Stimulated activated CD4-positive, alpha-beta T cell treated with anti-CD3 and anti-CD28 coated beads, Interleukin-12 subunit alpha, Interleukin-12 subunit beta, amount 100 ng/mL, for 24 hours (primary cell): ENCODE measurements at places on chromosomes 7 and 10.

DNA sequence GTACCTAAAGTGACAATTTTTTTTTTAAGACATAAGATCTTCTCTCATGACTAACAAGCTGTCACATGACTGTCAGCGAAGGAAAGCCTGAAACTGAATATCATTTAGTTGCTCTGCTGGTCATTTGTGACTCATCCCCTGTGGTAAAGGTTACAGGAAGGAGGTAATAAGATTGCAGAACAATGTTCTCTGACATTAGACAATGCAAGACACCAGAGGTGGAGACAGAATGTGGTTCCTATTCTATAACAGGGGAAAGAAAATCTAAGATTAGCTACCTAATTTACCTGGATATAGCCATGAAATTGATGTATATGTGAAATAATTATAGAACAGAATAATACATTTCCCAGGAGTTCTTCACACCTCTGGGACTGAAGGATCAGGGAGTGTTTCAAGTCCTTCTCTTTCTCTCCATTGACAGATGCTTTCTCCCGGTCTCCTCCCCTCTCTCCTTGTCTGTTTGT is 47.7 kb downstream of the LRGUK start:
- no peak for DNase-seq

GRCh38 chr7:130071701-130072622 is 1.6 kb downstream of the KLHDC10 start:
- peak; percentile 30 for DNase-seq

- DNase-seq, result no peak
Measured at GRCh38 chr10:6926971-6927370, 346.9 kb upstream of the PRKCQ start.

DNA sequence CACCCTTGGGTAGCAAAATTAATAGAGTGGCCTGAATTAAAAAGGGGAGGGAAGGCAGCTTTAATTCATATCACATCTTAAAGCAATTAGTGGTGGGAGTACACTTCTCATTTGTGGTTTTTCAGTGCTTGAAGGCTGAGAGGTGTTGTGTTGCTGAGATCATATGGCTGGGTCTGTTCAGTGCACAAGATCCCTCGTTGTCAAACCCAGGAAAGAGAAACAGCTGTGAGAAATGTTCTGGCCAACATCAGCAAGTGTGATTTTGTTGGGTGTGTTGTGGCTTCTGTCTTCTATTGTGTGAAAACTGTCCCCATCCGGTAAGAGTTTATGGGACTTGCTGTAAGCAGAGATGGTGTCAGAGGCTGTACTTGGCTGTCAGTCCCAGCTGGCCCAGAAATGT is 197.9 kb upstream of the BMPER start:
- no peak for DNase-seq

DNA sequence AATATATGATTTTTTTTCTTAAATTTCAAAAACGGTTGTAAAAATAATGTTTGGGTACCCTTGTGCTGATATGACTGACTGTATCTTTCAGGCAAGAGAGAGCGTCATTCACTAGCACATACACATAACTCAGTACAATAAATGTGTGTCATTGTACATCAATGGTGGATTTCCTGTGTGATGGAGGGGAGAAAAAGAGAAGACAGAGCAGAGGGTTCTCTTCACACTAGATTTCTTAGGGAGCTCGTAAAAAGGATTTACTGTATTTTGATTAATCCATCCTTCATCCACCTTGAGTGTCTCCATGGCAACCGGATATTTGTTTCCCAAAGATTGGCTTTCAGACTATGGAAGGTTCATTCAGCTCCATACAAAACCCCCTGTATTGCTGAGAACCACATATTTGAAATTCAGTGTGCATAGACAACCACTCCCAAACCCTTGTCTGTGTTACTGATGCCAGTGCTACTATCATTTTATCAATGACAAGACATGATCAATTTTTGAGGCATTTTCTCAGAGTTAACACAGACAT is 150.6 kb downstream of the AKR1D1 start:
- DNase-seq, result no peak

DNA sequence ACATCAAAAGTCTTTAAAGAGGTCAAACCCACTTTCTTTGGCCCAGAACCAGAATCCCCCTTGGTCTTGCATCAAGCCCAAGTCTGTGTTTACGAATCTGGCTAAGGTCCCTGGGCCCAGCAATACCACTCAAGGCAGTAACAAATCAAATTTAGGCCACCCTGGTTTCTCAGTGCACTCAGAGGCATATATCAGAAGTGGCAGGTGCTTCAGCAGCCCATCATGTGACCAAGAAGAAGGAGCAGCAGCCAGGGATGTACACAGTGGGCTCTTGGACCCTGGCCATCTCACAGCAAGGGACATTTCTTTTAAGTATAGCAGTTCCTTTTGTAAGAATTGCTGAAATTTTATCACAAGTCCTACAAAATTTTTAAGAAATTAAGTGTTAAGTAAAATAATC is 7.3 kb upstream of the SLC25A13 start:
- no peak for DNase-seq

GRCh38 chr10:21515361-21516241 is 9.9 kb downstream of the SKIDA1 start:
- no peak for DNase-seq

GRCh38 chr10:17951868-17952371 is at the start of gene SLC39A12:
Gene SLC39A12 (plus strand): TSS chr10:17951918. CDS start chr10:17953277, 1,359 bp downstream.
- no peak for DNase-seq

- no peak for DNase-seq
Measured at GRCh38 chr7:18243731-18244130, 216.1 kb upstream of the PRPS1L1 start.

GRCh38 chr7:108307595-108307994 is 148.6 kb downstream of the NRCAM start:
- DNase-seq, result no peak

- DNase-seq, result no peak
Measured at GRCh38 chr7:125966278-125967048, 1036.8 kb upstream of the POT1 start.

- no peak for DNase-seq
Measured at GRCh38 chr10:59814878-59815277, 61.6 kb upstream of the MRLN start.

DNA sequence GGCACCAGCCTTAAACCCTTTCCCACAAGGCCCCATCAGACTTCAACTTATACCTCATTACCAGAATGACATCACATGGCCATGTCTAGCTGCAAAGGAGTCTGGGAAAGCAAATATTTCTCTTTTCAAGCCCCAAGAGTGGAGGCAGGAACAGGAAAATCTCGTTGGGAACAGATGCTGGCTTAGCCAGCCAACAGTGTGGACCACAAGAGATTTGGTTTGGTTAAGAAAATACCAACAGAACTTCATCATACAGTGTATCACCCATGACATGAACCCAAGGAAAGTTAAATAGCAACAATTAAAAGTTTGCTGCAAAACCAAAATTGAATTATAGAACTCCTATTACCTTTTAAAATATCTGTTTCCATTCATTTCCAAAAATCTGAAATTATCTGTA is 2.2 kb upstream of the MET start:
- DNase-seq, result no peak

DNA sequence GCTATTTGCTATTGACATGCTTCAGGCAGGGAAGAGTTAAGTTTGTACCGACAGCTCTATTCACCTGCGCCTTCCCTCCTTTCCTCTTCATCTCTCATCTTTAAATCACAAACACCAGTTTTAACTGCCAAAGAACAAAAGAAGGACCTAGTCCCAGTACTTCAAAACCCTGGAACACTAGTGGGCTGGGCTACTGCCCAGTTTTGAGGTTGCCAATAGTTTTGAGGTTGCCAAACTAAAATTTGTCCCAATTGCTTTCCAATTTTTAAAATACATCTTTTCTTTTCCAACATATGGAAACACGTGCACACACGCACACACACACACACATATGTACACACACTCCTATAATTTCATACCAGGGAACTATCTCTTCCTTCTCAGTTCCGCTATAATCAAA is 130.6 kb upstream of the SLC26A5 start:
- DNase-seq, result no peak

- DNase-seq, result no peak
Measured at GRCh38 chr7:129146237-129146979, 1.9 kb downstream of the TSPAN33 start.

GRCh38 chr7:104960741-104961448 is 53.1 kb upstream of the KMT2E start:
- DNase-seq, result no peak

DNA sequence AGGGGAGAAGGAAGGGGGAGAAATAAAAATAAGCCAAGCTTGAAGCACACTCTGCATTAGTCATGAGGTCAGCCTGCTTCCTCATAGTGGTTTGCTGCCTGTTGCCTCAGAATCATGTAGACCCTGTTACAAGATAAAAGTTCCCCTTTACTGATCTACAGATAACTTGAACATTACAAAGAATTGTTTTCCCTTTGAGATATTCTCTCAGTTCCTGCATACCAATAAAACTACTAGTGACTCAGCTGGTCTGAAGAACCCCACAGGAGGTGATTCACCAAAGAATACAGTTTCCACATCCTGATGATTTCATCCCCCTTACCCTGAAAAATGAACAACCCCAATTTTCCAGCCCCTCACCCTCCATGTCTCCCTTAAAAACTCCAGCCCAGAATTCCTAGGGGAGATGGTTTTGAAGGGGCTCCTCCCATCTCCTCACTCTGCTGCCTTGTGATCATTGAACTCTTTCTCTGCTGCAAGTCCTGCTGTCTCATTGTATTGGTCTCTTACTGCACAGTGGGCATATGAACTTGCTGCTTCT is 31.5 kb upstream of the NRP1 start:
- no peak for DNase-seq

DNA sequence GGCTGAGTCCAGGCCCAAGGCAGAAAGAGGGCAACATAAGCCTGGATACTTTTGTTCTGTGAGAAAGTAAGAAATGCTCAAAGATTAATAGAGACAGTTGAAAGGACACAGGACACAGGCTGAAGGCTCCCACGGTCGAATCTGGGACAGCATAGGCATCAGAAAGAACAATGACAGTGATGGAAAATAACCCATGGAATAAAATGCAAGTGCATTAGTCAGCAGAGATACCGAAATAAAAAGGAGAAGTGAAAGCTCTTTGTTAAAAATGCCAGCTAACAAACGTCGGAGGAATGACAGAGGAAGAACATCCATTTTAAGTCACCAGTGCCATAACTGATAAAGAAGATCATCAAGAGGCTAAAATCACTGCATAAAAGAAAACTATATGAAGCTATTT is 19.6 kb upstream of the AGAP5 start:
- no peak for DNase-seq

DNA sequence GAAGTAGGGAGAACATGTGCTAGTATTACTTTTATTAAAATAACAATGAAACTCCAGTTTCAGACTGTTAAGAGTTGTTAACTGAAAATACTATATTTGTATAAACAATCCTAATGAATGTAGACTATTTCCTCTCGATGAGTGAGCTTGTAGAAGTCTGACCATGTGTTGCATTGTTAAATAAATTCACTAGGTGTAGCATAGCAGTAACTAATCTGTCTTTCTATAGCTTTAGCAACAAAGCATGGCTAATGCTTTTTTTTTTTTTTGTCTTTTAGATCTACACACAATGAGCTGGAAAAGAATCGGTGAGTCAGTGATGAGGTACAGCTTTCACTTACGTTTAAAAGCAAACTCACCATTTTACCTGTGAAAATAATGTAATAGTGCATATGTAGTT is 37.1 kb downstream of the MXI1 start:
- no peak for DNase-seq

DNA sequence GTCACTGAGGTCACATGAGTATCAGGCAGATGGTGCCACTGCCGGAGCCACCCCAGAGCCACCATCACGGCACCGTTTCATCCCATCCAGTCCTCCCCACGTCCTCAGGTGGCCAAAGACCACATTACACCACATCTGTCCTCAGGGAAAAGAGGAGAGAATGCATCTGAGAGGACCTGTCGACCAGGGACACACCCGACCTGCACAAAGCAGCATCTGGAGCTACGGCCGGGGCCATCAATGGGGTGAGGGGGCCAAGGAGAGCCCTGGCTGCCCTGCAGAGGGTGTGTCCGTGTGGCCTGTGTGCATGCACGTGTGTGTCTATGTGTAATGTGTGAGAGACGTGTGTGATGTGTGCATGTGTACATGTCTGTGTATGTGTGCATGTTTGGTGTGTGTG is 480.6 kb downstream of the DNAJB6 start:
- no peak for DNase-seq

DNA sequence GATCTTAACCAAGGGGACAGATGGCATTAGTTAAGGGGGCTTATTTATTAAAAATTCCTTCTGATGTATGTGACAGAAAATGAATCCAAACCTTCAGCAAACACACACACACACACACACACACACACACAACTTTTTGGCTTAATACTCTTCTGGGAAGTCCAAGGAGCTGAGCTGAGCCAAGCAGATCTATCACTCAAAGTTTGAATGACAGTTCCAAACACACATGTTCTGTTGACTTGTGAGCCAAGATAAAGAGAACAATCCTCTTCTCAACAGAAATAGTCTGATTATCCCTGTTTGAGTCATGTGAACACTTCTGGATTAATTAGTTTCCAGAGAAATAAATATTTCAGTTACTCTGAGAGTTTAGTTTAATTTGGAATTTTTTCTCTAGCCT is 31.5 kb downstream of the KBTBD2 start:
- DNase-seq, result no peak

- DNase-seq, result no peak
Measured at GRCh38 chr7:118839515-118839914, 615.0 kb downstream of the ANKRD7 start.

- no peak for DNase-seq
Measured at GRCh38 chr10:122999347-122999746, 9.2 kb downstream of the IKZF5 start.

DNA sequence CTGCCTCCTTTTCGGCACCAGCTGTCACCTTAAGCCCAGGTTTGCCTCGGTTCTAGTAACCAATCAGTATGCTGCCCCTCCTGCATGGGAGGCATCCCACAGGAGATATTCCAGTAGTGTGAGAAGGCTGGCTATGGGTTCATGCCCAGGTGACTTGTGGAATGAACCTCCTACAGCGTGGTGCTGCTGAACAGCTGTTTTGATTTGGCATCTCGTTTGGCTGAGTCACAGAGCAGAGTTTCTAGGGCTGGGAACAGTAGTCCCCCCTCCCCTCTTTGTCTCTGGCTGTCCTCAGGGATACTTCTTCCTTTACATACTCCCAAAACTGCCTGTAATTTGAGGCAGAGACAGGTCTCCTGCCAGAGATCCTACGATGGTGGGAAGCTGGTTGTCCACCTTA is 16.1 kb downstream of the R3HCC1L start:
- no peak for DNase-seq

DNA sequence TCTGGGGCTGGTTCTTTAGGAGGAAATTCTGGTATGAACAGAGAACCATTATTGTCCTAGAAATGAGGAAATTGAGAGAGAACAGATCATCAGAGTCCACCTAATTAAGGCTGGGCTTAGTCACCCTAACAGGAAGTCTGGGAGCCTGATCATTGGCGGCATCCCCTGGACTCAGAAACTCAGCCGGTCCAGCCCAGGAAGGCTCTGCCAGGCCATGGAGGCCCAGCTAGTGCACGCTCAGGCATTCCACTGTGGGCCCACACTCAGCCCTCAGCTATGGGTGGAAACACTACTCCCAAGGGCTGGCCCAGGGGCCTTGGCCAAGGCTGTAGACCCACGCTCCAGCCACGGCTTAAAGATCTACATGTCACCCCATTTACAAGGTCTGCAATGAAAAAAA is 109.2 kb downstream of the PTPN20 start:
- DNase-seq, result no peak

GRCh38 chr7:142459551-142459963 is 201.7 kb upstream of the PRSS58 start:
- no peak for DNase-seq
